ENCODE measurements at places on chromosomes 16 and 17. TPM values are rescaled to one million over a fixed set of nuclear protein-coding genes. Genes with fewer than 3 reads are reported as not detected.

GRCh38 chr17:51147650-51148049, 5.7 kb upstream of the NME1 start:
- no peak for DNase-seq

DHX38 gene
- 32.3 TPM for total RNA-seq

DNA sequence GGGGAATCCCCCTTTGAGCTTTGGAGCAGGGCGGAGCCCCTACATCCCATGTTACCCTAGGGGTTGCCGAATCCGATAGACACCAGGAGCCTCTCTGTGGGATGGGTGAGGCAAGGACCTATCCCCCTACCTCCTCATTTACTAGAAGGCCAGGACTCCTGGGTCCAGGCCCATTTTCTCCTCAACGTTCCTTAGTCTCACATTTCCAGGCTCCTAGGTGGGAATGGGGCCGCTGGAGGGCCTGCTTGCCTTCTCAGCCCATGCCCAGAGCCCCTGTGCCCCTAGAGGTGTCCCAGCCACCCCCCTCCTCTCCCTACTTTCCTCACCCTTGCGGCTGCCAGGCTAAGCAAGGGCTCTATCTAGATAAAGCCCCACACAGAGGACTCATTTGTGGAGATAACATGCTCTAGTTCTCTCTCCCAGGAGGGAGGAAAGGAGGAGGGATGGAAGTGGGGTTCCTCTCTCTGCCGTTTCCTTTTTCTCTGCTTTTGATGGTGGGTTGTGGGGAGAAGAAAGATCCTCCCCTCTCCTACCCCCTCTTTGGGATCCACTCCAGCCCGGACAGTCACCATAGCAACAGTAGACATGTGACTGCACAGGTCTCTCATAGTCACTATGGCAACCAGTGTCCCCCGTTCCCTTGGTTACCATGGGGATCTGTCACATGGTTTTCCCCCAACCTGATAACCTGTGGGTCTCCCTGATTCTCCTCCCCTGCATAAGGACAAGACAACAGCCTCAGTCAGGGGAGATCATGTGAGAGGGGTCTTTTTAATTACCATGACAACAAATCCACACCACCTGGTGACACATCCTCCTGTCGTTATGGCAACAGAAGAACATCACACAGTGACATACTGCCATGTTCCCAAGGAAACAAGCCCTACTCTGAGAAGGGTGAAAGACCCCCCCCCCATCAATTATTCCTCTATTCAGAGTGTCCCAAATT, 5.2 kb downstream of the CACNA1G start:
- peak; percentile 59 for DNase-seq

DNA sequence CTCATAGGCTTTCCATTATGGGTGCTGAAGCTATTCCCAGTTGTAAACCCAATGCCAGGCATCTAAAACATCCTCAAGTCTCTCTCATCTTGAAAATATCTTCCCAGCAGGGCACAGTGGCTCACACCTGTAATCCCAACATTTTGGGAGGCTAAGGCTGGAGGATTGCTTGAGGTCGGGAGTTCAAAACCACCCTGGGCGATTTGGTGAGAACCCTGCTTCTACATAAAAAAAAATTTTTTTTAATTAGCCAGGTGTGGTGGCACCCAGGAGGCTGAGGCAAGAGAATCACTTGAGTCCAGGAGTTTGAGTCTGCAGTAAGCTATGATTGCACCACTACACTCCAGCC, 13.0 kb upstream of the EEF2K start:
- DNase-seq = no peak

GRCh38 chr17:7841396-7841914, 7.4 kb downstream of the KDM6B start:
- DNase-seq = peak; percentile 84

MRPL28 gene
- total RNA-seq = 103 TPM

GRCh38 chr17:77258638-77259037, 117.9 kb downstream of the SEC14L1 start:
- DNase-seq = no peak

NPIPA8 gene
- total RNA-seq = not detected

TNFRSF12A gene
- 4.9 TPM for total RNA-seq

- no peak for DNase-seq
Observed at GRCh38 chr16:12411516-12411915, 392.2 kb downstream of the CPPED1 start.

GRCh38 chr16:89709716-89710432, 8.4 kb upstream of the SPATA2L start:
- DNase-seq = no peak

GRCh38 chr17:67891481-67892119, 66.3 kb downstream of the BPTF start:
- no peak for DNase-seq

DNA sequence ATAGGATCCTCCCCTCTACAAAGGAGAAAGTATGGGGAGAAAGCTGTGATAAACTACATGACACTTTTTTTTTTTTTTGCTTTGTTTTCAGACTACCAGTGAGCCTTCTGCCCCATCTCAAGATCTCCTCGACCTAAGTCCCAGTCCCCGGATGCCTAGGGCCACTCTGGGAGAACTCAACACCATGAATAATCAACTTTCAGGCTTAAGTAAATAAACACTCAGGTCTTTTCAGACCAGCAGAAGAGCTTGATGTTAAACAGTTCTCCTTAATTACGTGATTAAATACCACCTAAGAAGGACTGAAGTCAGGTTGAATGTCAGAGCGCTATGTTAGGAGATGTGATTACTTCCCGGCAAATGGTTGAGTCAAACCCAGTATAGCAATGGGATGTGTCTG, 31.4 kb downstream of the COX11 start:
- no peak for DNase-seq

GRCh38 chr17:77803726-77804125, 154.8 kb upstream of the TNRC6C start:
- DNase-seq = no peak

DNA sequence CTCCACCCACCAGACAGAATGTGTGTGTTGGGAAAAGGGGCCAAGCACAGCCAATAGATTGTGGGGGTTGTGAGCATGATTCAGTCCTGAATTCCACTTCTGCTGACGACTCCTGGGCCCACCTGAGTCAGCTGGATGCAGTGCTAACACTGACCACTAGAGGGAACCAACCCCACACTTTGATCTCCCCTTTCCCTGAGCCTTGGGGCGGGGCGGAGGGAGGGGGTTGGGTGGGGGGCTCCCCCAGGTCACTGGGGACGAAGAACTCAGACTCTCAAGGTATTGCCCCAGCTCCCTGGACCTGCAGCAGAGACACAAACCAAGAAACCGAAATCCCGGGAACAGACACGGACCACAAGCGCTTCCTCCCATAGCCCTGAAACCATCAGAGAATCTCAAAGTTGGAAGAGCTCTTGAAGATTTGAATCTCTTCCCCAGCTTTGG, 621 bp upstream of the CSHL1 start:
- DNase-seq = peak; percentile 86

DNA sequence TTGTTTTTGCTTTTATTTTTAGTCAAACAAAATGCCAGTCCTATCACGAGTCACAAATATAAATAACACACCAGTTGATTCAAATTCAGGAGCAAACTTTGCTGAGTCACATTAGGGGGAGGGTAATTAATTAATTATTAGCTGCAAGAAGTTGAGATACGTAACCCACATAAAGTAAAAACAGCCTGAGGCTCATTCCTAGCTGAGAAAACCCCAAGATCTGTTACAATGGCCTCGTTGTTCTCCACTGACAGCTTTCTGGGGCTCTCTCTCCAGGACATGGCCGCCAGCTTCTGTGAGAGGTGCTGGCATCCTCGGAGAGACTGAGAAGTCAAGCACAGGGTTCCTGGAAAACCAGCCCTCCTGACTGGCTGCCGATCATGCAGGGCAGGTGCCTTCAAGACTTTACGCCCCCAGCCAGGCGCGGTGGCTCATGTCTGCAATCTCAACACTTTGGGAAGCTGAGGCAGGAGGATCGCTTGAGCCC, 11.1 kb downstream of the RAB40B start:
- no peak for DNase-seq

DNA sequence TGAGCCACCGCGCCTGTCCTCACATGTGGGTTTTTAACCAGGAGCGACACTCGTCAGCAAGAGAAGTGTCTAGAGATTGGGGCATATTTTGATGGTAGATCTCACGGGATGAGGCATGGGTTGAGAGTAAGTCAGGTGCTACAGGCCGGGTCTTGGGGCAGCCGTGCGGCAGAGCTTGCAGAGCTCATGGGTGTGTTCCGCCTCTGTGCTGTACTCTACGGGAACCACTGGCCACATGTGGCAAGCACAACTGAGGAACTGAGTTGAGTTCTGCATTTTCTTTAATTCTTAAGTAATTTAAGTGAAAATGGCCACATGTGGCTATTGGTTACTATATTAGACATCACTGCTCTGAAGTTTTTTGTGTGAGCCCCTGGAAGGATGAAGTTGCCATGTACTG, 9.6 kb downstream of the CLUAP1 start:
- DNase-seq = no peak

SEZ6 gene
- total RNA-seq = not detected
